ENCODE measurements at places on chromosomes 11 and 22.

- no peak for DNase-seq
Observed at GRCh38 chr11:113202431-113202830, 112.0 kb upstream of the TTC12 start.

GRCh38 chr11:57453543-57454177 is 6.7 kb upstream of the RTN4RL2 start:
- no peak for DNase-seq

GRCh38 chr11:66239998-66240780 is 28.2 kb upstream of the RAB1B start:
- no peak for DNase-seq

- no peak for DNase-seq
Observed at GRCh38 chr22:32005453-32005852, 37.6 kb upstream of the SLC5A1 start.

DNA sequence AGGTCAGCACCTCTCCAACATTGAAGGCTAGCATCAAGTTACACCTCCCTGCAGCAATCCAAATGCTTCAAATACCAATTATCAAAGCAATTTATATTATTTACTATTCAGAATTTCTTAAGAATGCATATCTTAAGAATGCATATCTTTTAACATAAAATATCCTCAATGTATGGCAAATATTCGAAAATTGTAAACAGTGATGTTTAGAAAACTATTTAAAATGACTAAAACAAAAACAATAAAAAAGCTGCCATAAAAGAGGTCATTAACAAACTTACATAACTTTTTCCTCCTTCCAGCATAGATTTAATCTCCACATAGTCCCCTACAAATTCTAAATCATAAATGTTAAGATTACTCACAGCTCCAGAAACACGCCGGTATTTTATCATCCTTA is 85.1 kb upstream of the SOX6 start:
- no peak for DNase-seq

DNA sequence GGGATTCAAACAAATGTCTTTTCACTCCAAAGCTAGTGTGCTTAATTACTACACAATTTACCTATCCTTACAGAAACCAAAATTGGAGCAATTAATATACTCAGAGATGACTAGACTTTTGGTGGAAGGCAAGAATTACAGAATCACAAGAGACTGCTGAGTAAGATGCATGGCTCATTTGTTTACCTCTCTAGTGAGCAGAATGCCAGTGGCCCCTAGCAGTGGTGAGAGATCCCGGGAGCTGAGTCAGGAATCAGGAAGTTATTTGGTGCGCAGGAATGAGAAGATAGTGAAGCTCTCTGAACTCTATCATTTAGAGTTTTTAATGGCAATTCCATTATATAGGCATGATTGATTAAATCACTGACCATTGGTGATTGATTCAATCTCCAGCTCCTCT is 188.9 kb upstream of the SESN3 start:
- no peak for DNase-seq

- DNase-seq = no peak
Observed at GRCh38 chr11:125314276-125315078, 149.9 kb downstream of the PKNOX2 start.

DNA sequence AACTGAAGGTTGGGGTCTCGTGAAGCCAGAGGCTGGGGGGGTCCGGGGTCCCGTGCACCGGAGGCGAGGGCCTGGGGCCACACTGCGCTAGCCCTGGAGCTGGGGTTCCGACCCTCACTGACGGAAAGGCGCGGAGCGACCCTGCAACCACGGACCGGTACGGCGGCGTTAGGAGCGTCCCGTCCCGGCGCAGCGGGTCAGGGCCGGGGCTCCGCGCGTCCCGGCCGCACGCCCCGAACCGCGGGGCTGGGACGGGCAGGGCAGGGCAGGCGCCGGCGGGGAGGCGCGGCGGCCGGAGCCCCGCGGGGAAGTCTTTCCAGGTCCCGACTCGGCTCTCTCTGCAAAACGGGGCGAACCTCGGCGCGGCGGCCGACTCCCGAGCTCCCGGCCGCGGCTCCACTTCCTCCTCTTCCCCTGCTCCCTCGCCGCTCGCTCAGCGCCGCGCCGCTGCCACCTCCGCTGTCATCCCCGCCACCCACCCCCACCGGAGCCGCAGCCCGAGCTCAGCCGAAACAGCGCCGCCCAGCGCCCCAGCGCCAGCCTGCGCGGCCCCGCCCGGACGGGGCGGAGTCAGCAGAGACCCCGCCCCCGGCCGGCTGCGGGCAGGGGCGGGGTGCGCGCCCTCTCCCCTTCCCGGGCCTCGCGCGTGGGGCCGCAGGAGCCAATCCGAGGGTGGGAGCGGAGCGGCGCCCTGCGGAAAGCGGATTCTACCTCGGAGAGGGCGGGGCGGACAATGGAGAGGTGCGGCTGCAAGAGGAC is at the start of gene GDPD5:
TSS of gene GDPD5 (minus strand) at position 509 of the 759 bp plus-strand sequence. CDS start 48,206 bp downstream, outside the sequence.
- peak; percentile 78 for DNase-seq

DNA sequence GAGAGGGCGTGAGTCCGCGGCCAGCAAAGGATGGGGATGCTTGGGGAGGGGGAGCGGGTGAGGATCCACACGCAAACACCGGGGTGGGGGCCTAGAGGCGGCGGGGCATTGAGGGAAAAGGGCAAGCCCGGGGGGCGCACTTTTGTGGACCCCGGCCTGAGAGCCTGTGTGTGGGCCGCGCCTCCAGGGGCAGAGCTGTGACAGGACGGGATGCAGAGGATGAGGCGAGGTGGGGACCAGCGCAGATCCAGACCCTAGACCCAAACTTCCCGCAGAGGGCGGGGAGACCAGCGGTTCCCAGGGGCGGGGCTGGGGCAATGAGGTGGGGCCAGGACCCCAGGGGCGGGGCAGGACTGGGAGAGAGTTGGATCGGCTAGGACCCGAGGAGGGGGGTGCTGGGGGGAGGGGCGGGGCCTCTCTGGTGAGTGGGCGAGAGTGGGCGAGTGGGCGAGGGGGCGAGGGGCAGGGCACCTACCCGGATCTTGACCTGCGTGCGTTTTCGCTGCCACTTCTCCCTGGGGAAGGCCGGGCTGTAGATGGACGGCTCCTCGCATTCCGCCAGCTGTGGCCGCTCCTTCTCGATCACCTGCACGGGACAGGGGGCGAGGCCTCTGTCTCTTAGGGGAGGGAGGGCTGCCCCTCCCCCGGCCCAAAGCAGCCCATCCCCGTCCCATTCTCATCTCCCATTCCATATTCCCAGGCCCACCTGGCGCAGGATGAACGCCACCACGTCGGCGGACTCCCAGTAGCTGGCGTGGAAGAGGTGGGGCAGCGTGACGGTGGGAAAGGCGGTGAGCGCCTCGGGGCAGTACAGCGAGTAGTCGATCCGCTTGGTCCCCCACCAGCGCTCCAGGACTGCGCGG is 10.6 kb downstream of the PITPNM1 start:
- DNase-seq = no peak

DNA sequence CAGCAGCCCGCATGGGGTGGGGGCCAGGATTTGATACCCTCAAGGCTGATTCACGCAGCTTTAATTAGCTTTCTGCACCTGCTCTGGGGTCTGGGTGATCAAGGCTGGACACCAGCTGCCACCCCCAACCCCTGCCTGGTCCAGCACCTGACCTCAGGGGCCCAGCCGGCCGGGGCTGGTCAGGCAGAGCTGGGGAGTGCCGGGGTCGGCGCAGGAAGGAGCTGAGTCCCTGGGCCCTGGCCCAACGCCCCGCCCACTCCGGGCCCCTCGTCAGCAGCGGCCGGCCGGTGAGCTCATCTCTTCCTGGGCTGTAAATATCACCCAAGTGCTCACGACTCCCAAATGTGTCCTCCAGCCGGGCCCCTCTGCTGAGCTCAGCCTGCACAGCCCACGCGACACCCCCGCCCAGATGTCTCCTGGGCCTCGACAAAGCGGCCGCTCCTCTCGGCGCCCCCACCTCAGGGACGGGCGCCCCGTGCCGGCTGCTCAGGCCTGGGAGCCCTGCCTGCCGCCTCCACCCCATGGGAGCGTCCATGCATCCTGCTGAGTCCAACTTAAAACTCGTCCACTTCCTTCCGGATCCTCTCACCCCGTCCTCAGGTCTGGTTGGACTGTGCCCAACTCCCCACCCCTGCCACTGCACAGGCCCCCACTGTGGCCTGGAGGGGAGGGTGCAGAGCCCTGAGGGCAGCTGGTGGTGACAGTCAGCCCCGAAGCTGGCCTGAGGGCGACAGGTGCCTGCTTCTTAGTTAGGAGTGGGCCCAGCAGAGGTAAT is 29.0 kb downstream of the RTN4R start:
- DNase-seq = peak; percentile 75

- no peak for DNase-seq
Observed at GRCh38 chr11:116171271-116172140, 601.3 kb downstream of the BUD13 start.
